Adrenal gland (tissue), 19 donors: ENCODE measurements at places on chromosomes 16 and 17. TPM values are rescaled to one million over a fixed set of nuclear protein-coding genes. Genes with fewer than 3 reads are reported as not detected.

The CTRB2 gene
- not detected for total RNA-seq

GRCh38 chr17:30716461-30717290 lies 107.8 kb downstream of the CRLF3 start:
- DNase-seq, result no peak

The TGFB1I1 gene
- total RNA-seq, result 14.2 TPM

The COL1A1 gene
- 61.2 TPM for total RNA-seq

- no peak for DNase-seq
Measured at GRCh38 chr17:606508-607250, 108.0 kb downstream of the VPS53 start.

- no peak for DNase-seq
Measured at GRCh38 chr16:82824408-82824807, 197.6 kb downstream of the CDH13 start.

DNA sequence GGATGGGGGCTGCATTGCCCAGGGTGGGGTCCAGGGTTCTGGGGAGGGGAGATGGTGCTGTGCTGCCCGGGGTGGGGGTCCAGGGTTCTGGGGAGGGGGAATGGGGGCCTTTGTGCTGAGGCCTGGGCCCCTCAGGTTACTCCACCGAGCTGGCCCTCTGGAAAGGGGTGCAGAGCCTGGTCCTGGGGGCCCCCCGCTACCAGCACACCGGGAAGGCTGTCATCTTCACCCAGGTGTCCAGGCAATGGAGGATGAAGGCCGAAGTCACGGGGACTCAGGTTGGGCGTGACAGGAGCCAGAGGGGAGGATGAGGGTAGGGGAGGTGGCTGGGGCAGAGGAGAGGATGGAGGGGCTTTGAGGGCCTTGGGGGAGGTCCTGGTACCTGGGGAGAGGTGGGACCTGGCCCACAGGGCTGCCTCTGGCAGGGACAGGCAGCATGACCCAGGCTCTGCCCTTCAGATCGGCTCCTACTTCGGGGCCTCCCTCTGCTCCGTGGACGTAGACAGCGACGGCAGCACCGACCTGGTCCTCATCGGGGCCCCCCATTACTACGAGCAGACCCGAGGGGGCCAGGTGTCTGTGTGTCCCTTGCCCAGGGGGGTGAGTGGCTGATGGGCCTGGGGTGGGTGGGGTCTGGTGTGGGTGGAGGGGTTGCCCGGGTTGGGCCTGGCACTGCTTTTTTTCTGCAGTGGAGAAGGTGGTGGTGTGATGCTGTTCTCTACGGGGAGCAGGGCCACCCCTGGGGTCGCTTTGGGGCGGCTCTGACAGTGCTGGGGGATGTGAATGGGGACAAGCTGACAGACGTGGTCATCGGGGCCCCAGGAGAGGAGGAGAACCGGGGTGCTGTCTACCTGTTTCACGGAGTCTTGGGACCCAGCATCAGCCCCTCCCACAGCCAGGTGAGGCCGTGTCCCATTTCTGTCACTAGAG lies 7.8 kb downstream of the ITGAX start:
- no peak for DNase-seq

The C17orf78 gene
- not detected for total RNA-seq

DNA sequence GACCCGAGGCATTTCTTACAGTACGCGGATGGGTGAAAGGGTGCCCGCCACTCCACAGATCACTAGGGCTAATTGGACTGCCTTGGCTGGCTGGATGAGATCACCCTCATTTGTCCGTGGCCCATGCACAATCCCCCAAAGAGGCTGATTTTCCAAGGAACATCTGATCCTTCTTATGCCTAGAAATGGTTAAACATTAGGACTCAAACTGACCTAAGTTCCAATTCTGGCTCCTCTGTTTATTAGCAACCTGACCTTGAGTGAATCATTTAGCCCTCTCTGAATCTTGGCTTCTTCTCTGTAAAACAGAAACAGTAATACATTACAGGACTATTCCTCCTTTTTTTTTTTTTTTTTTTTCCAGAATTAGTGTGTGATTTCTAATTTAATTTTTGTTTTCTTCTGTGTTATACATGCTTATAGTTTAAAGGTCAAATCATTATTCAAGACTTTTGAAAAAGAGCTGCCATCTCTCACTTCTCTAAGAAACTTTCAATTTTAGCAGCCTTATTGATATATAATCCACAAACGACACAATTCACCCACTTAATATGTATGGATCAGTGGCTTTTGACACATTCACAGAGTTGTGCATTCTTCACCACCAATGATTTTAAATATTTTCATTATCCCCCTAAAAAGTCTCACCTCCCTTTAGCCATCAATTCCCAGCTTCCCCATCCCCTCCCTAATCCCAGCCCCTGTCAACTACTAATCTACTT lies 45.4 kb upstream of the TMEM132E start:
- DNase-seq, result no peak

DNA sequence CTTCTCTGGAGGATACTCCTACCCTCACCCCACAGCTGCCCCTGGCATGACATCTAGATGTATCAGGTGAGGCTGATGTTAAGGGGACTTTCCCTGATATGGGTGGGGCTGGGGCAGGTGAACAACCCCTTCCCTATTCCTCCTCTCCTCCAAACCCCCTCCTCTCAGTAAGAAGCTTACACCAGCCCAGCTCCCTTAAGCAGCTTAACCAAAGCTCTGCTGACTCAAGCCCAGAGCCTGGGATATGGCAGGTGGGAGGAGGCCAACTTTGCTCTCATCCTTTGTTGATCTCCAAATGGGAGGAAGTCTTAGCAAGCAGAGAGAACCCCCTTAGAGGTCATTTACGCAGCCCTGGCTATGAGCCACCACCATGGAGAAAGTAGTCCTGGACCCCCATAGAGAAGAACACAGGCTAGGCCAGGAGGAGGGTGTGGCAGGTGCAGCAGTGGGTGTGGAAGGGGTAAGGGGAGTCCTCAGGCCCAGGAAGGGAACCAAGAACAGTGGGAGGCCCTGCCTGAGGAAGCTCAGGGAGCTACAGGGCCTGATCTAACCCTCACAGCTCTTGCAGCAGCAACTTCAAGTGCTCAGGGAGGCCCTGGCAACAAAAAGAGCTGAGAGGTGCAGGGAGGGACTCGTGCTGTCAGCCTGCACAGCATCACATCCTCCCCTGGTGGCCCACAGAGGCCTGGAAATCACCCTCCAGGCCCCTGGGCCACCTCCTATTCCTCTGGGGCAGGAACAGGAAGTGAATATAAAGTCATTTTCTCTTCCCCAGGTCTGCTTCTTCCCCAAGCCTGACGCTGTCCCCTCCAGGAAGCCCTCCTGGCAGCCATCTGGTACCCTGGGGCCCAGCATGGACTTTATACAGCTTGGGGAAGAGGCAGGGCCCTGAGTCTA lies 2.9 kb downstream of the UNC119 start:
- DNase-seq, result no peak

DNA sequence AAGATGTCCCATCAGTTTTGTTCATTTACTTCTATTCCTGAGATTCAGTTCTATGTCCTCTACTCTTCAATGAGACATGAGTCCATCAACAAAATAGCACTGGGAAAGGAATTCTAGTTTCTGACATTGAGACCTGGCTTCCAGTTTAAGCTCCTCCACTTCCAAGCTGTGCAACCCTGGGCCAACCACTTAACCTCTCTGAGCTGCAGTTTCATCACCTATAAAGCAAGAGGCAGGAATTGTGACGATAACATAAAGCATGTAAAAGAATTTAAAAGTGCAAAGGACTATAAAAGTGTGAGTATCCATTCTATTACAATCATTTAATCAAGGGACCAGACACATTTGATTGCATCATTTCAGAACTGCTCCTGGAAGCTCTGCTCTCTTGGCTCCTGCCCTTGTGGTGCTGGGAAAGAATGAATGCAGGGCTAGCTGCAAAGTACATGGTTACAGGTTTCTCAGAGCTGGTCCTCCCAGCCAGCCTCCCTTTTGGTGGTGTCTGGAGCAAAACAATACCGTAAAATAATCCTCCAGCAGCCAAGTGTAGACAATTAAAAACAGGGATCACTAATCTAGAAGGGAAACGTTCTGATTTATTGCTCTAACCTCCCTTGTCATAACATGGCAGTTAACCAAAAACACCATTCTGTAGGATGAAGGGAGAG lies 113.9 kb downstream of the VPS53 start:
- DNase-seq, result peak; percentile 35

DNA sequence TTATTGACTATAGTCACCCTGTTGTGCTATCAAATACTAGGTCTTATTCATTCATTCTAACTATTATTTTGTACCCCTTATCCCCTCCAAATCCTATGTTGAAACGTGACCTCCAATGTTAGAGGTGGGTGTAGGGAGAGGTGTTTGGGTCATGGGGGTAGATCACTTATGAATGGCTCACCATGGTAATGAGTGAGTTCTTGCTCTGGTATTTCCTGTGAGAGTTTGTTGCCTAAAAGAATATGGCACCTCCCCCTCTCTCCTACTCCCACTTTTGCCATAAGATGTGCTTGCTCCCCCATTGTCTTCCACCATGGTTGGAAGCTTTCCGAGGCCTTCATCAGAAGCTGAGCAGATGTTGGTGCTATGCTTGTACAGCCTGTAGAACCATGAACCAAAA lies 59.3 kb upstream of the BRD7 start:
- no peak for DNase-seq

DNA sequence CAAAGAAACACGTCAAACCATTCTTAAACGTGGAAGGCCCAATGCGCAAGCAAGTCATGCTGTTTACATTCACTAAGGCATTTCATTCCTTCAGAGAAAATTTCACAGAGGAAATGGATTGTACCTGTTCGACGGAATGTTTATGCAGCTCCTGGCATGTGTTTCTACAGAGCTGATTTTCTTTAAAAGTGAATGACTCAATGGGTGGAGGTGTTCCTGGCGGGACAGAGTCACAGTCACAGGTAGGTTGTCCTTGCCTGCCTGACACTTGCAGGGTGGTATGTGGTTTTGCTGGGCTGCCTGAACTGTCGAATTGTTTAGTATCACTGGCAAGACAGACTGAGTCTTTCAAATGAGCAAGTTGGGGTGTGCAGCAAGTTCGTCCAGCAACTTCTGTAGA lies 11.6 kb downstream of the PALB2 start:
- no peak for DNase-seq

DNA sequence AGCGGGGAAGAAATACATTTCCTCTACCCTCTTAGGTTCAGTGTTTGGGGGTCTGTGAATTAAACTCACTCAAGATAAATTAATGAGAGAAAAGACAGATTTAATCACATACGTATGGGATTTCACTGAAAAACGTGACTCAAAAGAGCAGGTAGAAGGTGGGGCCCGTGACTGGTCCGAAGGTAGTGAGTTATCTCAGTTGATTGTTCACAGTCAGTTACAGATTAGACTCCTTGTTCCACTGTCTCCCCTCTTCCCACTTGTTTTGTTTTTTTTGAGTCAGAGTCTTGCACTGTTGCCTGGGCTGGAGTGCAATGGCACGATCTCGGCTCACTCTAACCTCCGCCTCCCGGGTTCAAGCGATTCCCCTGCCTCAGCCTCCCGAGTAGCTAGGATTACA lies 301.2 kb downstream of the SEC14L1 start:
- DNase-seq, result no peak

DNA sequence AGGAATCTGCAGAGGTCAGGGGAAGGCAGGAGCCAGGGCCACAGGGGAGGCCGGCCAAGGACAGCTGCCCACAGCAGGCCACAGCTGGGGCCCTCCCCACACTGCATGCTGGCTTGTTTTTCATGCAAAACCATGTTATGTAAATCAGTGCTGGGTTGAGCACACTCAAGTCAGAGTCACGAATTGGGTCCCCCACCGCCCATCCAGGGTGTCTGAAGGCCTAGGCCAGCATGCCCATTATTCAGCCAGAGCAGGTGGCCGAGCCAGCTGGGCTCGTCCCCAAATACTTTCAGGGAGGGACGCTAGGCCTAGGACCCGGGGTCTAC lies 51.2 kb upstream of the TOB1 start:
- DNase-seq, result no peak

GRCh38 chr16:21628121-21628726 lies 24.2 kb downstream of the IGSF6 start:
- no peak for DNase-seq

- DNase-seq, result peak; percentile 66
Measured at GRCh38 chr17:78313735-78314648, 45.9 kb downstream of the SOCS3 start.

DNA sequence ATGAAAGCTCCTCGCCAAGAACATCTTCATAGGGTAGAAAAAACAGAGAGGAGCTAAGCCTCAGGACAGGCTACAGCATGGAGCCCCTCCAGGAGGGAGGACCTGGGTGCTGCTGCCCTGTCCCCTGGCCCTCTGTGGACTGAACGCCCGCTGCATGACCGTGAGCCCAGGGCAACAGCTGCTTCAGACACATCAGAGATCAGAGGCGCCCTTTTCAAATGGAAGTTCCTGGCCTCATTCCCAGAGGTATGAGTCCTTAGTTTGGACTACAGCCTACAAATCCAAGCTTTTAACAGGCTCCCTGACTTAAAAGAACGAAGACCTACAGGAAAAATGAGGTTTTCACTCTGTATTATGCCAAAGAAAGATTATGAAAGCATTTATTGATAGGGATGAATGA lies 48.5 kb downstream of the ZNF18 start:
- peak; percentile 84 for DNase-seq

- DNase-seq, result no peak
Measured at GRCh38 chr16:72554935-72555334, 383.0 kb upstream of the PMFBP1 start.

DNA sequence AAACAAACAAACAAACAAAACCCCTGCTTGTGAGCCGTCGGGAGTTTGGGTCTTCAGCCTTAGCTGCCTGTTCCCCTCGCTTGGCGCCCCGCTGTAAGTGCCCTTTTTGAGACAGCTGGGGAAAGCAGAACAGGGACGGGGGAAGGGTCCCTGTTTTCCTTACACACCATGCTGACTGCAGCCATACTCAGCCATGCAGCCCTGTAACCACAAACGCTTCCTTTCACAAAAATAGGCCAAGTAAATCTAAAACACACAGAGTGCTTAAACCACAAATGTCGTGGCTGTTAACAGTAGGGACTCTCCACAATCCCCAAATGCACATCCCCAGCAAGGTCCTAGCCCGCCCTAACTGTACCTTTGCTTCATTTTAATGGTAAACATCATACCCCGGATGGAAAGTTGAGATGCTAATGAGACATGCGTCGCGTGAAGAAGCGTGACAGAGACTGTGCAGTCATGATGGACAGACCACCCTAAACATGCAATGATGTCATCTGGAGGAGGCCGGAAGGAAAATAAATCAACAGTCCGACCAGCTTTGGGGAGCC lies 129.9 kb downstream of the MGAT5B start:
- no peak for DNase-seq

DNA sequence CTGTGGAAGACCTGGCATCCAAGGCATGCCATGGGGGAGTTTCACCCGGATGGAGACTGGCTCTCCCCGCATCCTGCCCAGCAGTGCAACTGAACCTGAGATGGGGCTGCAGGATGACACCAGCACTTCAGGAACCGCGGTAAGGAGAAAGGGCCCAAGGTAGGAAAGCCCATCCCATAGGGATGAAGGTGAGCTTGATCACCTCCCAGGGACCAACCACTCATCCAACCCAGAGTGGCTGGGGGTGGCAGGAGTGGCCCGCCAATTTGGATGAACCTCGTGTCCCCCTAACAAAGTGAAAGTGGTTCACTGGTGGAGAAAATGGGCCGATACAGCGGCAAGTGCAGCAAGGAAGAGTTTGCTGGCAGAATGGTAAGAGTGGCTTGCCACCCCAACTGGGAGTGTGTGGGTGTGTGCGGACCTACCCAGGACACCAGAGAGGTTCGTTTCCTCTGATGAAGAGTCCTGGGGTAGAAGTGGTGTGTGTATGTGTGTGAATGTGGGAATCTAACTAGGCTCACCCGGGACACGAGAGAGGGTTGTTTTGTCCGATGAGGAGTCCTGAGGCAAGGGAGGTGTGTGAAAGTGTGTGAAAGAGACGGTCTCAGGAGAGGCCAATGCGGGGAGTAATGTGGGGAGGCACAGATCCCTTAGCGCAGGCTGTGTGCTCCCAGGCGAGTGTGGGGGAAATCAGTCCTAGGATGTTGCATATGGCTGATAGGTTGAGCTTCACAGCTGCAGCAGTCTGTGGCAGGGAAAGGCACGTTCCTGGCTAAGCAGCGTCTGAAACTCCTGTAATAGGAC lies 22.6 kb downstream of the ACSM1 start:
- DNase-seq, result no peak
